AG04449 (cell line): ENCODE measurements at places on chromosomes 7 and 10.

- DNase-seq = no peak
Measured at GRCh38 chr10:110138197-110138812, 69.1 kb upstream of the MXI1 start.

GRCh38 chr7:70698219-70698832 lies 433.6 kb upstream of the GALNT17 start:
- no peak for DNase-seq

DNA sequence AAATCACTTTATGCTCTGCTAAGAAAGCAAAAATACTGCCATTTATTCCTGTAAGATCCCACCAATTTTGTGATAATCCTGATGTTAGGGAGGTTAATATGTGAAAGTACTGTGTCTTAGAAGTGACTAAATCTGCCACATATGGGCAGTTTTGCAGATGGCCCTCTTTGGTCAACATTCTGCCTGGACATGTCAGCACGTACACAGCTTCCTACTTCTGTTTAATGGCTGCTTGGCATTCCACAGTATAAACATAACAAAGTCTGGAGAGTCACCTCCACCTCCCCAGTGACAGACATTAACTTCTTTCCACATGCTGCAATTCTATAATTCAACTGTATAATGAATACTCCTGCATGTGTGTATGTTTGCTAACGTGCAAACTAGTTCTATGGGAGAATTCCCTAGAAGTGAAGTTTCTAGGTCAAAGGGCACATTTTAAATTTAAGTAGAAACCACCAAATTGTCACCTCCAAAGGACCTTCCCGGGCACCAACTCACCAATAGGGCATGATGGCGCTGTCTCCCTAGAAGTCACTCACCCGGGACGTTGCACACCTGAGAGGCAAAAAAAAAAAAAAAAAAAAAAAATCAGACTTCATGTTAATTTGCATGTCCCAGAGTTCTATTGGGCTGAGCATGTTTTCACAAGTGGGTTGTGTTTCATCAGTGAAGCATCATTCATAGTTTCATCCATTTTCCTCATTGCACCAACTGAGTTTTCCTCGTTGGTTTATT lies 38.9 kb downstream of the MKI67 start:
- DNase-seq = no peak

DNA sequence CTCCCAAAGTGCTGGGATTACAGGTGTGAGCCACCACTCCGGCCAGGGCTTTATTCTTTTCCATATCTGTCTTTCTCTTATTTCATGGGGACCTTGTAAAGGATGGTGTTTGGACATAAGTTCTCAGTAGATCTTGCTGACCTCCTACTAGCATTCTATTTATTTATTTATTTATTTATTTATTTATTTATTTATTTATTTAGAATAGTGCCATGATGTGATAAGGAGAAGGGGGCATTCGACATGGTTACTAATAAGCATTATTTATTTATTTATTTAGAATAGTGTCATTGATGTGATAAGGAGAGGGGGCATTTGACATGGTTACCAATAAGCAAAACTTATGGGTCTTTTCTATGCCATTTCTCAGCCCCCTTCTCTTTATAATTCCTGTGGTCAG lies 176.9 kb downstream of the LRRC4 start:
- DNase-seq = no peak

DNA sequence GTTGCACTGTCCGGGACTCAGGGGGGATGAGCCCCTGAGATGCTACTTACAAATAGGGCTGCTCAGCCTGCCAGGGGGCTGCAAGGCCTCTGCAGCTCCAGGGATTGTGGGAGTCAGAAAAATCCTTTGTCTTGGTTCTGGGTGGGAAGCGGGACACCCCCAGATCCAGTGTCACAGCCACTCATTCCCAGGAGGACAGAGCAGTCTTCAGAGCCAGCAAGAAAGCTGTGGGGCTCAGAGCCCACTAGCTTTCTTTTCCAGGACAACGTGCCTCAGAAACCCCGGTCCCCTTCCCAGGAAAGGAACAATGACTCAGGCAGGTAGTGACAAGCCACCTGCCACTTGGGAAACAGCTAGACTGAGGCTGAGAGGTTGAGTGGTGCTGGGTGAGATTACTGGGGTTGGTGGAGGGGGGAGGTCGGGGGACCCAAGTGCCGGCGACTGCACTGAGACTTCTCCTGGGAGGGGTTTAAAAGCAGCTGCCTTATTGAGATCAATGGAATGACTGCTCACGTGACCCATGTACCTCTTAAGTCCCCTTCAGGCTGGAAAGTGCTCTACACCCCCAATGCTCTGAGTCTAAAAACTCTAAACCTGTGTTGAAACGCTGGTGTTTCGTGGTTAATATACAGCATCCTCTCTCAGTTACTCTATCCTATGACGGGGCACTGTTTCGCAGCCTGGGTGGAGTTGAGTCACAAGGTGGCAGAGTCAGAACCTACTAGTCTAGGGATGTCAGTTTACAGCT lies 123.6 kb downstream of the UBE2H start:
- no peak for DNase-seq

DNA sequence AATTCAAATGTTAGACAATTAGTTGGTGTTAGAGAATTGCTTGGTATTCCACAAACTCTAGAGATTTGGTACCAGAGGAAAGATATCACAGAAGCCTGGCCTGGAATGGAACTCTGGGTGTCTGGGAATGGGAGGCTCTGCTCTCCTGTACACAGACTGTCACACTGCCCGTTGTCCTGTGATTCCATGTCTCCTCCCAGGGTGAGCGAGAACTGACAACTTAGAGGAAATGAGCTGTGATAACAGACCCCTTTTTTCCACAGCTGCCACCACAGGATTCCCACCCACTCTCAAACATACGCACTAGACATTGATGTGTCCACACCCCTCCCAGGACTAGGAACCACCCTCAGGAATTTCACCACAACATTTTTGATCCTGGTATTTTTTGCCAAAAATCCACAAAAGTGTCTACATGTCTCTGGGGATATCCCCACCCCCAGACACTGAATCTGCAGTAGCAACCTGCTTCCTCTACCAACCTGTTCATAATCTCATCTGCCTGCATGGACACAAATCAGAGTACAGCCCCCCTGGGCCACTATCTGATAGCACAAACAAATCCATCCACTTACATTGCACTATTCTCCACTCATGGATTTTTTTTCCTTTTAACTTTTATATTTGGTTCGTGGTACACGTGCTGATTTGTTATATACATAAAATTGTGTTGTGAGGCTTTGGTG lies 4.7 kb downstream of the ZNF273 start:
- DNase-seq = no peak

DNA sequence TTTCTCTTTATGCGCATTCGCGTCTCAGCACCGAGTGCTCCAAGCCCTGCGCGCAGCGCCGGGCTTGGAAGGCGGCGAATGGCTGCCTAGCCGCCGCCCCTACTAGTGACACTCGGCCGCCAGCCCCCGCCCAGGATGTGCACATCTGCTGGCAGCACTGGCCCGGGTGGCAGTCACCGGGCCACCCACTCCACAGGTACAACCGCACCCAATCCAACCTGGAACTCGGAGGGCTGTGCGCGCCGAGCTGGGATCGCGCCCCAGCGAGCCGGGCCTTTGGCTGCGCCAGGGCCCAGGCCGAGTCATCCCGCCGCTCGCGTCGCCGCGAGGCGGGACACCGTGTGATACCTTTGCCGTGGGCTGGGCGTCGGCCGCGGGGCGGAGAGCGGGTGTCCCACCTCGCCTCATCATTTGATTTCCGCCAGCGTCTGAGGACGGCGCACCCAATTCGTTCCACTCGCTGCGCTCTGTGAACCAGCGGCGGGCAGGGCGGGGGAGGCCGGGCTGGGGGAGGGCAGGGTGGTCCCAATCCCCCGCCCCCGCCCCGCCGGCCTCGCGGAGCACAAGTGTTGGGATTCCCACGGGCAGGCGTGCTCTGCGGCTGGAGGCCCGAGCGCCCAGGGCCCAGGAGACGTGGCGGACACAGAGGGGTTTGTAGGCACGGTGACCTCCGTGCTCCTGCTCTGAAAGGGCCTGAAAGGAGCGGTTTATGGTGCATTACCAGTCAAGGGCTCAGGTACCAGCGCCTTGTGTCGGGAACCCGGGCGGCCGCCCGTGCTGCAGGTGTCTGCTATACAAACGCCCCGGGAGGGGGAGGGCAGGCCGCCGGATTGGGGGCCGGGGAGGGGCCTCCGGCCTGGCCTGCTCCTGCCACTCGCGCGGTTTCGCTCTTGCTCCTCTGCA lies 17.8 kb upstream of the PTF1A start:
- DNase-seq = no peak

DNA sequence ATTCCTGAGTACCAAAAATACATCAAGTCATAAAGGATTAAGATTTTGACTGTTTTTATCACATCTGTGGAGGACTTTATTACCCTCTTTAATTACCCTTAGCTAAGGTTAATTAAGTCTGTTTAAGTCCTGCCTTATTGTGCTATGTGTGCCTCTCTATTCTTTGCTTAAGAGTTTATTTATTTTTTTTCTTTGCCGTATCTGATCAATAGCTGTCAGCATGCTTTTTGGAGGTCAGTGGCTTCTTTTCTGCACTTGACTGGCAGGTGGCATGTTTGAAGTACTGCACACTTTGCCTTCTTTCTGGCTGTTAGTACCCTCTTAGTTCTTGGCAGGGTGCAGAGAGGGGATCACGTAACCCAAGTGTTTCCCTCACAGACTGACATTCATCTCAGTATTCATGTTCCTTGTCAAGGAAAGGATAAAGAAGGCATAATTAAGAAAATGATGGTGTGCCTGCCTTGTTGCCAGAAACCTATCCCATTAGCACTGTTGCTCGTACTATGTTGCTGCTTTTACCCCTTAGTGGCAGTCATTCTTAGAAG lies 225.8 kb downstream of the EXOC4 start:
- no peak for DNase-seq

DNA sequence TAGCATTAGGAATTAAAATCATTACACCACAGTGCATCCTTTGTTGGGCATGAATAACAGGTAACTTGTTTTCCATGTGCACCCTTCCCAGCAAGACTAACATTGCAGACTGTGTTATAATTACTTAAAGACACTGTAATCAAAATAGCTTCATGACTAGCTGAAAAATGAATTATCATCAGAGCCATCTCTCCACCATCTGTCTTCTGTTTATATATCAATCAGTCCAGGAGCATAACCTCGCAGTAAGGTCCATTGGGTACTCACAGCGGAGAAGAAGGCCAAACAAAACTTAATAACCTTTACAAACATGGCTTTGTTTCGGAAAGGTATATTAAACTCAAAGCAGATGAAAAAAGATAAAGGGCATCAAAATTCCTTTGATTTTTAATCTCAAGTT lies 90.6 kb downstream of the ODAD2 start:
- DNase-seq = no peak
